ENCODE measurements at places on chromosomes 16 and 17.

DNA sequence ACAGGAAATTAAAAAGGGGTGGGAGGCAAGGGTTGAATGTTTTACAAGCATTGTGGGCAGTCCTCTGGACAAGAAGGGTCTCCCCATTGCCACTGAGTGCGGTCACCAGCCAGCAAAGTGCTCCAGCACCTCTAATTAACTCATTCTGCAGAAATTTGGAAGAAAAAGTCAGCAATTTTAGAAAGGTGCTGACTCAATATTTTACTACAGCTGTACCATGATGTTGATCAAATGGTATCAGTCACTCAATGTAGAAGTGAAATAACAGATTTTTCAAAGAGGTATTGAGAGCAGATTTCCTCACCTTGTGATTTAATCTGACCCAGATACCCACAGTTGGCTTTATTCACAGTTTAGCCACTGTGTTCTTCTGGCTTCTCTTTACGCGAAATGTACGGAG, 96.7 kb downstream of the PMP22 start:
- no peak for DNase-seq

GRCh38 chr17:50865060-50865867, 890 bp downstream of the TOB1 start:
- DNase-seq: peak; percentile 64

DNA sequence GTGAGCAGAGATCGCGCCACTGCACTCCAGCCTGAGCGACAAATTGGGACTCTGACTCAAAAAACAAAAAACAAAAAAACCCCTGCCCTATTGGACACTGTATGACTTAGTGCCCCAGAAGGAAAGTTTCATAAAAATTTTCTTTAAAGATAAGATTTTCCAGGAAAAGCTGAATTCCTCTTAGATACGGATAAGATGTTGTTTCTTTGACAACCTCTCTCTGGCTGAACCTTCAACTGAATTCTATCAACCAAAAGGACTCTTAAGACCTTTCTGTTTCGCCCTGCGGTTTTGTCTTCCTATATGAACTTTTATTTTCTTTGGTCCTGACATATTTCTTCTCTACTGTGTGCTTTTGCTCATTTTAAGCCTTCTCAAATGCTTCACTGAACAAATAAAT, 35.8 kb downstream of the CPPED1 start:
- no peak for DNase-seq

DNA sequence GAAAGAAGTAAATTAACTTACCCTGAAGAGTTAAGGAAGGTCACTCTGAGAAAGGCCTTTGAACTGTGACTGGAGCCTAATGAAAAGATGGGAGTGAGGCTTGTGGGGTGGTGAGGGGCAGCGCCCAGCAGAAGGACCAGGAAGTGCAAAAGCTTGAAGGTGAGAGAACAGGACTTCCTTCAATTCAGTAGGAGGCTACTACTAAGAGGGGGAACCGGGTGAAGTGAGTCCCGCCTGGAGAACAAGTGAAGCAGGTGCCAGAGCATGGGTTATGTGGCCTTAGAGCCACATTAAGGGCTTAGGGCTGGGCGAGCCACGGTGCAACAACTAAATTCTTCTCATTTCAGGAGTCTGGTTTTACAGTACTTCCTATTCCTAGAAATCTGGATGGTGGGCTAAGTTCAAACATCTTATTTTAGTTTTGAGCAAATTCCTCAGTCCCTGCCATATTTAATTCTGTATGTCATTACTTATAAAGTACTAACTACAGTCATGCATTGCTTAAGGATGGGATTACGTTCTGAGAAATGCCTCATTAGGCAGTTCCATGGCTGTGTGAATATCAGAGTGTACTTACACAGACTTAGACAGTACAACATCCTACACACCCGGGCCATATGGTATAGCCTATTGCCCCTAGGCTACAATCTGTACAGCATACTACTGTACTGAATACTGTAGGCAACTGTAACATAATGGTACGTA, 5.1 kb downstream of the CFAP20 start:
- DNase-seq: no peak

DNA sequence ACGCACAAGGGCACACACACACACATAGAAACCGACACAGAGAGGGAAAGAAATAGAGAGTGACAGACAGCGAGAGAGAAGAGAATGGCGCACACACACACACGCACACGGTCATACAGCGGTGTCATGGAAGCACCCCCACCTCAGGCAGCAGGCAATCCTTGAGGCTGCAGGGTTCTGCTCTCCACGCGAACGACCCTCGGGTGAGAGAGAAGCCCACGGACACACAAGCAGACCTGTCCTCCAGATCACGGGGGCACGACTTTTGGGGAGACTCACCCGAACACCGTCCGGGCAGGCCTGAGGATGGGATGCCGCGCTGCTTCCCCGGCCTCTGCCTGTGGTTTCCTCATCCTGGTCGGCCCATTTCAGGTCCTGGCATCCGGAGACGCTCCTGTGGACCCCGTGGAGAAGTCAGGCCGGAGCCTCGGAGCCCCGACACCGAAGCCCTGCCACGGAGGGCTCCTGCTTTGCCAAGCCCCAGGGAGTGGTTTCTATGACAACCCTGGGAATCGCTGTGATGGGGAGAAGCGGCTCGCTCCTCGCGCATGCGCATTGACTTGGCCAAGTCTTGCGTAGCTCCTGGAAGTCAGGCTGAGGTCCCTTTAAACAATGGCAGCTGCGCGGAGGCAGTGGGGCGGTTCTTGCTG, 118.2 kb upstream of the KCNJ18 start:
- DNase-seq: peak; percentile 83

DNA sequence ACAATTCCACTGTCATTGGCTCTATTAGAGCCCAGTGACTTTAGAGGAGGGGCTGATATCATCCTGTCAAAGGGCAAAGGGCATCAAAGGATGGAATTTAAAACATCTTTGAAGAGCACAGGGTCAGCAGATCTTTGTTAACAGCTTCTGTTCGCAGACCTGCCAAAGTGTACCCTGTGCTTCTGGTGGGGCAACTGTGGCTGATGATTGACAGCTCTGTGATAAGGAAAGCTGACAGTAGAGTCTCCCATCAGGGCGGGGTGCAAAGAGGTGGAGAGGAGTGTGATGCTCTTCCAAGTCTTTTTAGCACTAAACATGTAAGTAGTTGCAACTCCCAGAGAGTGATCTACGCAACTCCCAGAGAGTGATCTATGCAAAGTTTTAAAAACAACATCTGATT, 742.1 kb upstream of the SOX9 start:
- no peak for DNase-seq

GRCh38 chr17:49575679-49576087, at the start of gene NXPH3:
Gene NXPH3 (plus strand): TSS chr17:49575871. CDS start chr17:49576220, 349 bp downstream.
- DNase-seq: peak; percentile 75

- no peak for DNase-seq
These were observed 44.8 kb downstream of the BEAN1 start for GRCh38 chr16:66471716-66472393.

GRCh38 chr16:23434380-23434779, 18.6 kb downstream of the COG7 start:
- no peak for DNase-seq

- no peak for DNase-seq
These were observed 15.4 kb upstream of the MYO18A start for GRCh38 chr17:29195465-29196081.

GRCh38 chr16:69378760-69379159, 7.0 kb downstream of the TERF2 start:
- DNase-seq: no peak

DNA sequence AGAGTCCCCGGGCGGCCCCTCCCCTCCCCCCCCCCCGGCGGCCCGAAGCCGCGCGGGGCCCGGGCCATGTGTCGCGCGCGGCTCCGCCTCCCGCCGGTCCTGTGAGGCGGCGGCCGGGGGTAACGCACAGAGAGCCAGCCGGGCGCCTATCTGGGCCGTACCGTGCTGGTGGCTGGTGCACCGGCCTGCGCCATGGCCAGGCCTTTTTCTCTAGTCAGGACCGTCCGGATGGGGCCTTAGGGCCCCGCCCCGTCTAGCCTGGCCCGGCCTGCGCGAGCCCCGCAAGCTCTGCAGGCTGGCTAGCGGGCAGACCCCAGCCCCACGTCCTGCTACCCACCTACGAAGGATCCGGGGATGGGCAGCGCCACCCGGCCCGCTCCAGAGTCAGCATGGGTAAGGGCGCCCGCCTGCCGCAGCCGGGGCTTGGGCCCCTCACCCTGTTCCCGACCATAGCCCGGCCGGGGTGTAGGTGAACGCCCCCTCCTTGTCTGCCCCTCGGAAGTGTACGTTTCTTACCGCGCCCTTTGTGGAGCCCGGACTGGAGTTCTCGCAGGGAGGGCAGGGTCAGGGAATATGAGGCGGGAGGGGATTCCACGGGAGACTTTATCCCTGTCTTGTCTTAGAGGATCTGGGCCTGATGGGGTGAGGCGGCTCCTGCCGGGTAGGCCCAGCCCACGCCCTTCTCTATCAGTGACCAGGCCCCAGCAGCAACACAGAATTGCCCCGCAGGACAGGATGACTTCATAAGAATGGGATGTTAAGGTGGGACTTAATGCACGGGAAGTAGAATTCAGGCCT, at the start of gene CENPT:
TSS of gene CENPT (minus strand) at position 630 of the 798 bp plus-strand sequence. CDS start 13,834 bp downstream, outside the sequence.
- DNase-seq: peak; percentile 68

- DNase-seq: no peak
These were observed 731 bp upstream of the MKS1 start for GRCh38 chr17:58219789-58220183.

- DNase-seq: no peak
These were observed 9.9 kb upstream of the MVD start for GRCh38 chr16:88672776-88673175.

GRCh38 chr17:56928586-56928985, 14.7 kb upstream of the TRIM25 start:
- DNase-seq: no peak

GRCh38 chr17:76075364-76076145, 974 bp downstream of the GALR2 start:
- DNase-seq: no peak

DNA sequence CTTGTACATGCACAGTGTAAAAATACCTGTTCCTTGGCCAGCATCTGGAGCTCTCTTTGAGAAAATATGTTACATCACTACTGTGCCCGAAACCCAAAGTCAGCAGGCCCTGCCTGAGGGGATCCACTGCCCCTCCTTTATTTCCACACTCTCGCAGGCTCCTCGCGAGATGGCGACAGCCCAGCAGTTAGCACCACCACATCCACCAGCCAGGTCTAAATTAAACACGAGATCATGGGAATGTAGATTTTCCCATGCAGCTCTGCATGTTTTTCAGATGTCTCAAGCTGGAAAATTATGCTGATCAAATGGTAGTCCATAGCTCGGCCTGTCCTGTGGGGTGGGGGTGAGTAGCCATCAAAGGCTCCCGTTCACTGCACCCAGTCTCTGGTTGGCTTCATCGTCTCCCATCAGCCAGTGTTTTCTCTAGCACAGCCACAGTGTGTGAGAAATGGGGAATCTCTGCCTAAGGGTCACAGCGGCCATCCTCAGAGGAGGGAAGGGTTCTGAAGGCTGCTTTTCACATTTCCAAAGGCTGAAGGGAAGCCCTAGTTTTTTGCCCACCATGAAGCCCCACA, 34.7 kb downstream of the EPN2 start:
- no peak for DNase-seq

GRCh38 chr17:10130677-10131076, 67.7 kb downstream of the GAS7 start:
- no peak for DNase-seq

DNA sequence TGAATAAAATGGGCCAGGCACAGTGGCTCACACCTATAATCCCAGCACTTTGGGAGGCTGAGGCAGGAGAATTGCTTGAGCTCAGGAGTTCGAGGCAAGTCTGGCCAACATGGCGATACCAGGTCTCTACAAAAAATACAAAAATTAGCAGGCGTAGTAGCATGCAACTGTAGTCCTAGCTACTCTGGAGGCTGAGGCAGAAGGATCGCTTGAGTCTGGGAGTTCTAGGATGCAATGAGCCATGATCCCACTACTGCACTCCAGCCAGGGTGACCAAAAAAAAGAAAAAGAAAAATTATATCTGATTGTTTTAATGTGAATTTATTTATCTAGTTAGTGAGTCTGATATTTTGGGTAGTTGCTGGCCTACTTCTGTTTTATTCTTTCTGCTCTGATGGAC, 7.0 kb downstream of the IL34 start:
- no peak for DNase-seq

DNA sequence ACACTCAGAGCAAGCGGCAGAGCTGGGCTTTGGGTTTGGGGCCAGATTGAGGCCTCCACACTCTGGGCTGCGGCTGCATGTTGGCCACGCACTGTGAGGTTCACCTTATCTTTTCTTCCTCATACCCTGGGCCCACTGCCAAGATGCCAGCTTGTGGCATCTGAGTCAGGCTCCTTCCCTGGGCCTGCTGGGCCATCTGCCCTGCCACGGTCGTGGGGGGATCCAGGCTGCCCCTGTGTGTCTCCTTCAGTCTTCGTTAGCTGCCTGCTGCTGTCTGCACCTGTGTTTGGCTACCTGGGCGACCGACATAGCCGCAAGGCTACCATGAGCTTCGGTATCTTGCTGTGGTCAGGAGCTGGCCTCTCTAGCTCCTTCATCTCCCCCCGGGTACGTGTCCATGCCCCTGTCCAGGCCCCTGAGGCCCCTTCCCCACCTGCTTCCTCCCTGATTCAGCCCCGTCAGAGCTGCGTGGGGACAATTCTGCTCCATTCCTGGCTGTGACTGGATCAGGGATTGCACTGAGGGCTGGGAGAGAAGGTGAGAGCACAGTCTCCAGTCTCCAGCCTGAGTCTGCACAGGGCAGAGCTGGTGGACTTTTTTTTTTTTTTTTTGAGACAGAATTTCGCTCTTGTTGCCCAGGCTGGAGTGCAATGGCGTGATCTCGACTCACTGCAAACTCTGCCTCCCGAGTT, 11.2 kb downstream of the SPNS3 start:
- DNase-seq: peak; percentile 80

DNA sequence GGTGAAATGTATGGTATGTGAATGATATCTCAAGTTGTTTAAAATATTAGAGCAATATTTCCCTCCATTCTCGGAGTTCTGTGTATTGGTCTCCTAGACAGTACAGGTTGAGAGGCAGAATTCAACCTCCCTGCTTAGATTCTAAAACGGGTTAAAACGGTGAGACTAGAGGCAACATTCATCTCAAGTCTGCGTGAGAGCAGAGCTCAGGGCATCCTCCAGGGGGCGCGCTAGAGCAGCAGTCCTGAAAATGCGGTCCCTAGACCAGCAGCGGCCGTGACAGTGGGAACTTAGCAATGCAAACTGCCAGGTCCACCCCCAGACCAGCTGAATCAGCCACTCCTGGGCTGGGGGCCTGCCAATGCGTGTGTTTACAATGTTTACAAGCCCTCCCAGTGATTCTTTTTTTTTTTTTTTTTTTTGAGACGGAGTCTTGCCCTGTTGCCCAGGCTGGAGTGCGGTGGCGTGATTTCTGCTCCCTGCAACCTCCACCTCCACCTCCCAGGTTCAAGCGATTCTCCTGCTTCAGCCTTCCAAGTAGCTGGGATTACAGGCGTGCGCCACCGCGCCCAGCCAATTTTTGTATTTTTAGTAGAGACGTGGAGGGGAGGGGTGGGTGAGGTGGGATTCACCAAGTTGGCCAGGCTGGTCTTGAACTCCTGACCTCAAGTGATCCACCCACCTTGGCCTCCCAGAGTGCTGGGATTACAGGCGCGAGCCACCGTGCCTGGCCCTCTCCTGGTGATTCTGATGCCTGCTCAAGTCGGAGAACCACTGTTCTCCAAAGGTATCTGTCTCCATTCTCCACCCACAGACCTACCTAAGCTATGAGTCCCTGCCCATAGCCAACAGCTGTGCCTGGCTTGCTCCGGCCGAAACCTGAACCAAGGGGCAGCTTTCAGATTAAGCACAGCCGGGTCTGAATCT, 24.2 kb downstream of the KLHL36 start:
- DNase-seq: peak; percentile 76

Measured in left ventricle myocardium inferior (tissue), 1 donor.